ENCODE measurements at places on chromosomes 5 and 9. TPM values are rescaled to one million over a fixed set of nuclear protein-coding genes. Genes with fewer than 3 reads are reported as not detected.

VCAN gene
- 0.20 TPM for total RNA-seq

PCDHB11 gene
- total RNA-seq: not detected

BTNL3 gene
- not detected for total RNA-seq

MYOZ3 gene
- 0.13 TPM for total RNA-seq

ASPN gene
- not detected for total RNA-seq

PCDHGC3 gene
- total RNA-seq: not detected

GRCh38 chr5:82364497-82364896, 86.3 kb upstream of the RPS23 start:
- no peak overlapping the region for H3K4me3 ChIP-seq
- no peak for DNase-seq
- peaks cover 2% of the 10 kb centered on the region for H3K27me3 ChIP-seq
- peaks cover 33% of the 10 kb centered on the region for H3K4me1 ChIP-seq
- H3K27ac ChIP-seq: no peak overlapping the region
- H3K36me3 ChIP-seq: peaks cover 3% of the 10 kb centered on the region

DNA sequence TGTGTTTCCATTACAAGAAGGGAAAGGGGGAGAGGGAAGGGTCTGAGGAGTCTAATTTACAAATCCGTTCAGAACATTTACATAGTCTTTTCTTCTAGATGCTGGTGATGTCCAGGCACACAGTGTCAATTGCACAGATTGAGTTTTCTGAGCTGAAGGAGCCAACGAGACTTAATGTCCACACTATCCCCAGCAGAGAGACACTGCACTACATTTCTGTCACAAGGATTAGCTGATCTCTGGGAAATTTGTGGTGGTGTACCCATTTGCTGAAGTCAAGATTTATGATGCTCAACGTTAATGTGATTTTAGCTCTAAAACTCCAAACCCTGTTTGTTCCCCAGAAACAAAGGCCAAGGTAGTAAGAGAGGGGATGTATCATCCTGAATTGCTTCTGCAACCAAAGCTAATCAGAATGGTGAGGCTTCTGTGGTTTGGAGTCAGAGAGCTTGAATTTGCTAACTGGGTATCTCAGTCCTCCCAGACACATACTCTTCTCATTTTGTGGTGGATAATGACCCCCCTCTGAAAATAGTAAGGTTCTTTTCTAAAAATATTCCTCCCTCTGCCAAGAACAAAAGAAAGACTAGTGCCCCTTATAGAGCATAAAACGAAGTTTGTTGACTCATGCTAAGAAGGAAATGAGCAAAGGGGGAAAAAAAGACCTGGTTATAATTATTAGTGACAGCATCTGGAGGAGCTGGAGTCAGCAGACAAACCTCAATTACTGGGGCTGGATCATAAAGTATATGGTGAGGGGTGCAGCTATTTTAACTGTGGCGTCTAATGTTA, 416.9 kb downstream of the PSAT1 start:
- no peaks in the 10 kb centered on the region for H3K27me3 ChIP-seq
- H3K4me1 ChIP-seq: no peaks in the 10 kb centered on the region
- H3K4me3 ChIP-seq: no peak overlapping the region
- no peak for DNase-seq
- no peak overlapping the region for H3K27ac ChIP-seq
- no peaks in the 10 kb centered on the region for H3K36me3 ChIP-seq

DNA sequence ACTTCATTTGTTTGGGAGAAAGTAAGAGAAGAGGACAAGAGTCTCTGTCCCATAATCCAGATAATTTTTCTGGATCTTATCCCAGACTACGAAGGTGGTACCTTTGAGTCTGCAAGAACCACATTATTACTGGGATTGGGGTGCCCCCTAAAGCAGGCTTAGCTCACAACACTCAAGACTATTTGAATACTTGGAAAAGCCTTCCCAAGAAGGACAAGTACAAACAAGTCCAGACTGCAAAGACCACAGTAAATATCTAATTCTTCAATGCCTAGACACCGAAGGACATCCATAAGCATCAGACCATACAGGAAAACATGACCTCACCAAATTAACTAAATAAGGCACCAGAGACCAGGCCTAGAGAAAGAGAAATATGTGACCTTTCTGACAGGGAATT, 40.2 kb upstream of the TMED7 start:
- peaks cover 31% of the 10 kb centered on the region for H3K27me3 ChIP-seq
- H3K4me3 ChIP-seq: no peak overlapping the region
- no peaks in the 10 kb centered on the region for H3K4me1 ChIP-seq
- no peaks in the 10 kb centered on the region for H3K36me3 ChIP-seq
- DNase-seq: no peak

GRCh38 chr9:33703430-33704102, 91.8 kb upstream of the PRSS3 start:
- H3K36me3 ChIP-seq: no peaks in the 10 kb centered on the region
- H3K4me1 ChIP-seq: no peaks in the 10 kb centered on the region
- H3K27me3 ChIP-seq: peaks cover 32% of the 10 kb centered on the region
- H3K4me3 ChIP-seq: no peak overlapping the region
- no peak overlapping the region for H3K27ac ChIP-seq

DNA sequence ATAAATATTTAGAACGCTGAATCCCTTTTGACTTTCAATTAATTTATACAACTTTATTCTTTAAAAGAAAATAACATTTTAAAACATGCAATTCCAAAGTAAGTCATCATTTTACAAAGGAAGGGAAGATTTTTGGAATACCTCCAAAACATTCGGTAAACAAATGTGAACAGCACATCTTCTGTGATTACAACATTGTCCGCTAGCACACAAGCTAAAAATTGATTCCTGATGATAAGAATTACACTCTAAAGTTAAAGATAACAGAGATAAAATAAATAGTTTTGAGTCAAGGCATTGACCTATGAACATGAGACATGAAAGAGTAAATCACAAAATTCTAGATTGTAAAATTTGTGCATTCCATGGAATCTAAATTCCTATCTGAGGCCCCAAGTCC, 56.2 kb upstream of the TRAF1 start:
- H3K4me1 ChIP-seq: peaks cover 2% of the 10 kb centered on the region
- H3K27me3 ChIP-seq: peaks cover 5% of the 10 kb centered on the region
- H3K27ac ChIP-seq: no peak overlapping the region
- no peaks in the 10 kb centered on the region for H3K36me3 ChIP-seq

DNA sequence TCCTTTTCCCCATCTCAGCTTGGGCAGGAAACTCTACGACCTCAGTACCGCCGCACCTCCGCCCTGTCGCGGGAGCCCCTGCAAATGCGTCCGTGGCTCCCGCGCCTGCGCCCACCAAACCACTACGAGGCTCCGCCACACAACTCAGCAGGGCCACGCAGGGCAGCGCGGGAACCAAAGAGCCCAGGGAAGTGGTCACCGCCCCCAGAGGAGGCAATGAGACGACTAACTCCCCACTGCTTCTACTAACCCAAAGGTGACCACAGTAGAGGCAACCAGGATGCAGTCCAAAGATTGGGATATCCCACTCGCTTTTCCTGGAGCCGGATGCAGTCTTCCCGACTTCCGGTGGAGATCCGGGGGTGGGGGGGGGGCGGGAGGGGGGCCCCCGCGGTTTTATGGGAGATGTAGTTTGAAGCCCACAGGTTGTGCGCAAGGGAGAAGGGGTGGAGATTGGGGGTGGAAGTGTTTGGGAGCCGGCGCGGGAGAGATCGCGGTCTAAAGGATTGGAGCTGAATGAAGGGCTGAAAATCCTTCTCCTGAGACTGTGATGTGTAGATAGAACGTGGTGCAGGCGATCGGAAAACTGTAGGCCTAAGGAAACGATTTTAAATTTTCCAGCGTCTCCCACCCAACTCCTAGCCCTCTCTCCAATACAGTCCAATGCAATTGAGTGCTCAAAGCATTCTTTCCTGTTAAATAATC, at the start of gene NUDT12:
NUDT12 (minus strand) TSS at position 337 of the 705 bp plus-strand sequence. CDS start 2,541 bp downstream, outside the sequence.
- peak within 1 kb of the TSS; percentile 68 for H3K4me3 ChIP-seq
- peaks cover 9% of the 10 kb centered on the region for H3K4me1 ChIP-seq
- no peaks in the 10 kb centered on the region for H3K36me3 ChIP-seq
- DNase-seq: peak; percentile 22
- H3K27me3 ChIP-seq: no peaks in the 10 kb centered on the region
- no peak within 1 kb of the TSS for H3K27ac ChIP-seq

GRCh38 chr9:120571443-120572257, 8.3 kb downstream of the CDK5RAP2 start:
- no peak overlapping the region for H3K4me3 ChIP-seq
- DNase-seq: no peak
- no peaks in the 10 kb centered on the region for H3K27me3 ChIP-seq
- H3K36me3 ChIP-seq: peaks cover 54% of the 10 kb centered on the region
- H3K4me1 ChIP-seq: peaks cover 20% of the 10 kb centered on the region

DNA sequence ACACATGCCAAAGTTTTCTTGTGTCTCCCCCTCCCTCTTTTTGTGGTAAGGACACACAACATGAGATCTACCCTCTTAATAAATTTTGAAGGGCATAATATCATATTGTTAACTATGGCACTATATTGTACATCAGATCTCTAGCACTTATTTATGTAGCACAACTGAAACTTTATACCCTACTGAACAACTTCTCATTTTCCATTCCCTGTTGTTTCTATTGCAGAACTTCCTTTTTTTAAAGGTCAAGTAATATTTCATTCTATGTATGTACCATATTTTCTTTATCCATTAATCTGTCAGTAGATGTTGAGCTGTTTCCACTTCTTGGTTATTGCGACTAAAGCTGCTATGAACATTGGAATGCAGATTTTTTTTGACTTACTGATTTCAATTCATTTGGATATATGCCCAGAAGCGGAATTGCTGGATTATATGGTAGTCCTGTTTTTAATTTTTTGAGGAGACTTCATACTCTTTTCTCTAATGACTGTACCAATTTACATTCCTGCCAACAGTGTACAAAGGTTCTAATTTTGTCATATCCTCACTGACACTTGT, 305.3 kb downstream of the PRR16 start:
- no peak overlapping the region for H3K27ac ChIP-seq
- no peak overlapping the region for H3K4me3 ChIP-seq
- DNase-seq: no peak
- H3K36me3 ChIP-seq: no peaks in the 10 kb centered on the region
- H3K4me1 ChIP-seq: no peaks in the 10 kb centered on the region
- no peaks in the 10 kb centered on the region for H3K27me3 ChIP-seq

All from activated CD4-positive, alpha-beta memory T cell treated with anti-CD3 and anti-CD28 coated beads, Interleukin-2, amount 10 ng/mL, durations not matched to agents 7 days and 5 days (primary cell).